Activated naive CD4-positive, alpha-beta T cell treated with Interleukin-2 at 50 U/mL for 16 hours (primary cell): ENCODE measurements at places on chromosomes 3 and 15.

DNA sequence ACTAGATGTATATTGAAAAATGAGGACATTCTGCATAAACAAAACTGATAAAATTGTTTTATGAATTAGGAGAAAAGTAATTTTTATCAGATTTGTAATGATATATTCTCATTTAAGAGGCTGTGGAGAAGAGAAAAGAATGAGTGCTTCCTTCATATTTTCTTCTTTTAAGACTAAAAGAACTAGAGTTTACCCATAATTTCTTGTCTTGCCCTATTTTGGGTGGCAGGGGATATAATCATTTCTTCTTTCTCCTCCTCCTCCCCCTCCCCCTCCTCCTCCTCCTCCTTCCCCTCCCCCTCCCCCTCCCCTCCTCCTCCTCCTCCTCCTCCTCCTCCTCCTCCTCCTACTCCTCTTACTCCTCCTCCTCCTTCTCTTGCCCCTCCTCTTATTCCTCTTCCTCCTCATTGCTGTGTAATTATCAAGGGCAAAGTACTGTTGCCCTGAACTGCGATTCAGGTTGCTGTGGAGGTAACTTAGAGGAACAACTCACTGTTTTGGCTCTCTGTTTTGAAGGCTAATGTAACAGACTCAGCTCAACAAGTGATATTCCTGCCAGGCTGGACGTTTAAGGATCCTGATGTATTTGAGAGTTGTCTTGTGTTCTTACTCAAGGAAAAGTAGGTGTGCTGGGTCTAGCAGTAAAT is 555.4 kb downstream of the AGBL1 start:
- no peak for DNase-seq

GRCh38 chr3:9725775-9726515 is 5.6 kb upstream of the BRPF1 start:
- DNase-seq, result no peak

- DNase-seq, result no peak
These were observed 64.9 kb upstream of the ZBTB20 start for GRCh38 chr3:115211810-115212492.

DNA sequence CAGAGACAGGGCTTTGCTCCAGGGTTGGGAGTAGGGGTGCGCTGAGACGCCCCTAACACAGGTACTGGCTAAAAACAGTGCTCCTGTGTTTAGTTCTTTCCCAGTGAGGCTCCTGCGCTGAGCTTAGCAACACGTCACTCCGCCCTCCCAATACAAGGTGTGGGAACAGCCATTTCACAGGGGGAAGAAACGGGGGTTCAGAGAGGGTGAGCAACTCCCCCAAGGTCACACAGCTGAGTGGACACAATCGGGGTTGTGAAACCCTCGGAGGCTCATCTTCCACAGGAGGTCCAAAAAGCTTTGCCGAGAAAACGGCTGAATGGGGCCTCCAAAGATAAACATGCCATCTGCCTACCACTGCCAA is 628 bp downstream of the PRRT3 start:
- no peak for DNase-seq

DNA sequence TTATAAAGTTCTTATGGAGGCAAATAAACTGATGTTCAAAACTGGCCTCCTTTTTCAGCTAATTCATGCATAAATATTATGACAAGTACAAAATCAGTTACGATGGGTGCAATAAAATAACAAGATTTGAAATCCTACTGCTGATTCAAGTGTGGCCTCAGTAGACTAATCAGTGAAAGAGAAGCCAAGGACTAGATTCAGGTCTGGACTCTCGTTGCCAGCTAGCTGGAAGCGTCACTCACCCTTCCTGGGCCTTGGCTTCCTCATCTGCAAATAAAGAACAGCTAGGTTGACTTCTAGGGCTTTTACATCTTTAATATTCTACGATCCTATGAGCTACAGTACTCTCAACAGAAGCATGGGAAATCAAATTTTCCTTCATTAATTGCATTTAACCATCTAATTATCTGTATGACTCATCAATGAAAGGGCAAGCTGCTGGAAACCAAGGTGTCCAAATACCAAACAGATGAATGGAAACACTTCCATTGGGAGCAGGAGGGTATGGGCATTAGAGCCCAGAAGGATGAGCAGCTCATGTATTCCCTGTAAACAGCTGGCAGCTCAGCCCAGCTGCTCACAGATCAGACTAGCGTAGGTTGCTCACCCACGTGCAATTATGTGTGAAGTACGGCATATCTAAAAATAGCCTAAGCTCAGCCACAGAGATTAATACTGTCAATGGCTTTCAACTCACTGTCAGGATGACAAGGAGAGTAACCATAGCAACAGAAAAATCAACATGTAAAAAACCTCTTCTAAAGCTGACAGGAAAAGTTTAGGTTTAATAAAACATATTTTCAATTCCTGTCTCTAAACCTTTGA is 294.8 kb downstream of the PLCL2 start:
- DNase-seq, result no peak

DNA sequence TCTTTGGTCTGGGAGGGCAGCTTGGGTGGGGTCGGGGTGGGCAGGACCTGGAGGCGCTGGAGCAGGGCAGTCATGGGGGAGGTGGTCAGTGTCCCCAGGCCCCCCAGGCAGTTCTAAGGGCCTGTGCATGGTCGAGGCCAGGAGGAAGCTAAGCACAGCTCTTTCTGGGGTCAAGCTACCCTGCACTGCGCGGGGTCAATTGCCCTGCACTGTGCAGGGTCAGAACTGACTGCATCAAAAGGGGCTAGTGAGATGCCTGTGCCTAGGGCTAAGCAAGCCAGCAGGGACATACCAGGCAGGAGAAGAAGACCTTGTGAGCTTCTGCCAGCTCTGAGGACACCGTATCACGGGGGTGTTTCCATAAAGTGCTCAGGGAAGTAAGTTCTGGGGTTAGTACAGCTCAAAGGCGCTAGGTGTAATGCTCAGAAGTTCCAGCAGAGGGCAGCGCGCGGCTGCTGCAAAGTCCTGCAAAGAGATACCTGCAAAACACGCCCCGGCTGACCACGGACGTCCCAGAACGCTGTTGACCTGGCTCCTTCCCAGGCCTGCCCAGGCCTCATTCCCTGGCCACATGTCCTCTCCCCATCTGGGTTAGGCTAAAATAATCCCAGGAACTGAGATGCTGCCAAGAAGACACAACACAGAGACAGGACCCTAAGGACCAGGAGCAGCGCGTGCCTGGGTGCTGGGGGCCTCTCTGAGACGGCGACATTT is 18.8 kb upstream of the IQSEC1 start:
- peak; percentile 81 for DNase-seq

DNA sequence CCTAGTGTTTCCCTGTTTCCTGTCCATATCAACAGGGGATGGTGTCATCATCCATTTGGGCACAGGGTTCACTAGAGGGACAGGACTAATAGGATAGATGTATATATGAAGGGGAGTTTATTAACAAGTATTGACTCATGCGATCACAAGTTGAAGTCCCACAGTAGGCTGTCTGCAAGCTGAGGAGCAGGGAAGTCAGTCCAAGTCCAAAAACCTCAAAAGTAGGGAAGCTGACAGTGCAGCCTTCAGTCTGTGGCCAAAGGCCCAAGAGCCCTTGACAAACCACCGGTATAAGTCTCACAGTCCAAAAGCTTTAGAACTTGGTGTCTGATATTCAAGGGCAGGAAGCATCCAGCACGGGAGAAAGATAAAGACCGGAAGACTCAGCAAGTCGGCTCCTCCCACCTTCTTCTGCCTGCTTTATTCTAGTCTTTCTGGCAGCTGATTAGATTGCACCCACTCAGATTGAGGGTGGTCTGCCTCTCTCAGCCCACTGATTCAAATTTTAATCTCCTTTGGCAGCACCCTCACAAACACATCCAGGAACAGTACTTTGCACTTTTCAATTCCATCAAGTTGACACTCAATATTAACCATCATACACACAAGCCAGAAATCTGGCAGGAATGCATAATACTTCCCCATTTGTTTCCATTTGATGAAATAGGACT is 43.4 kb downstream of the CD200 start:
- no peak for DNase-seq

- no peak for DNase-seq
These were observed 364.1 kb downstream of the CGGBP1 start for GRCh38 chr3:87694678-87695077.

- no peak for DNase-seq
These were observed 47.0 kb downstream of the RPLP1 start for GRCh38 chr15:69499521-69500211.

DNA sequence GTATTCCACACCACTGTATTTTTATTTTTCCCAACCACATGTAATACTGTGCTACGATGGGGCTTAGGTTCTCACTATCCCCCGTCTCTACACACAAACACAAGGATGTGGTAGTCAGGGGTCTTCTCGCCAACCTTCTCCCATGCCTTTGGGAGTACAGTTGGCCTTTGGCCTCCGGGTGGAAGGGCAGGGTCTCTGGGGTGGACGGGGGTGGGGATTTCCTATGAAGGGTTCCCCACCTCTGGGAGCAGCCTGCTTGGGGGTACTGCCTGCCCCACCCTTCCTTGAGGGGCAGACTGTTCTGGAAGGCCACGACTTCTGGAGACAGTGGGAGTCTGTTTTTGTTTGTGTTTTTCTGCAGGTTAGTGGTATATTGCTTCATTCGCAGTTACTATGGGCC is 21.3 kb upstream of the RAD18 start:
- no peak for DNase-seq

- no peak for DNase-seq
These were observed 360.8 kb downstream of the CHST2 start for GRCh38 chr3:143480344-143480743.

GRCh38 chr15:68100194-68100593 is 46.1 kb downstream of the PIAS1 start:
- DNase-seq, result no peak

DNA sequence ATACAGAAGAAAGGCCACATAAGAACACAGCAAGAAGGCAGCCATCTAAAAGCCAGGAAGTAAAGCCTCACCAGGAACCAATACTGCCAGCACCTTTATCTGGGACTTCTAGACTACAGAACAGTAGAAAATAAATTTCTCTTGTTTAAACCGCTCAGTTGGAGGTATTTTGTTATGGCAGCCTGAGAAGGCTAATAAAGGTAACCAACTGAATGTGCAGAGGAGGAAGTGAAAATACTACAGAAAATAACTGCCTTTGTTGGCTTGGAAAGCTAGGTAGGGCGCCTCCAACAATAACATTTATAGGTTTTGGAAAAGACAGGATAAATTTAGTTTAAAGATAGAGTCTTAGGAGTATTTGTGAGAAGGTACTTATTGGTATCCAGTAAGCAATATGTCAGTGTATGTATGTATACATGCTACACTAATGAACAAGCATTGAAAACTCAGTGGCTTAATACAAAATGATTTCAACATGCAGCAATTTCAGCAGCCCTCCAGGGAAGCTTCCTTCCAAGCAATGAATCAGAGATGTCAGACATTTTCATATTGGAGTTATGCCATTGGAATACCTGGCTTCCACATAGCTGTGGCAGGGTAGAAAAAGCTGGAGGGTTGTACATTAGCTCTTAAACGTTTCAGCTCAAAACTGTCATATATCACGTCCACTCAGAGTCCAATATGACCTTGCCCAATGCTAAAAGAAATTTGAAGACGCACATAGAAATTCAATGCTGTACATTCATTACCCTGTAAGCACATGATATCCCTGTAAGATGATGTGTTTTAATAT is 48.9 kb downstream of the ZBBX start:
- DNase-seq, result no peak

DNA sequence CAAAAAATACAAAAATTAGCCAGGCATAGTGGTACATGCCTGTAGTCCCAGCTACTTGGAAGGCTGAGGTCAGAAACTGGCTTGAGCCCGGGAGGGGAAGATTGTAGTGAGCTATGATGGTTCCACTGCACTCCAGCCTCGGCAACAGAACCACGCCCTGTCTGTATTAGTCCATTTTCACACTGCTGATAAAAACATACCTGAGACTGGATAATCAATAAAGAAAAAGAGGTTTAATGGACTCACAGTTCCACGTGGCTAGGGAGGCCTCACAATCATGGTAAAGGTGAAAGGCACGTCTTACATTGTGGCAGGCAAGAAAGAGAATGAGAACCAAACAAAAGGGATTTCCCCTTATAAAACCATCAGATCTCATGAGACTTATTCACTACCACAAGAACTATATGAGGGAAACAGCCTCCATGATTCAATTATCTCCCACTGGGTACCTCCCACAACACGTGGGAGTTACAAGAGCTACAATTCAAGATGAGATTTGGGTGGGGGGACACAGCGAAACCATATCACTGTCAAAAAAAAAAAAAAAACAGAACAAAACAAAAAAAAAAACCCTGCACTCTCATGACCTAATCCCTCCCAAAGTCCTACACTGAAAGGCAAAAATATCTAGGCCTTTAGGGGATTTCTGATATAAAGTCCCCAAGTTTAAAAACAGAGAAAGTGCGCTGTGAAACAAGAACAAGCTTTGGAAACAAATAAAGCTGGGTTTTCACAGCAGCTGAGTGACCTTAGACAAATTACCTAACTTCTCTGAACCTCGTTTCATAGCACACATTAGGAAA is 224.7 kb downstream of the IGSF11 start:
- no peak for DNase-seq

DNA sequence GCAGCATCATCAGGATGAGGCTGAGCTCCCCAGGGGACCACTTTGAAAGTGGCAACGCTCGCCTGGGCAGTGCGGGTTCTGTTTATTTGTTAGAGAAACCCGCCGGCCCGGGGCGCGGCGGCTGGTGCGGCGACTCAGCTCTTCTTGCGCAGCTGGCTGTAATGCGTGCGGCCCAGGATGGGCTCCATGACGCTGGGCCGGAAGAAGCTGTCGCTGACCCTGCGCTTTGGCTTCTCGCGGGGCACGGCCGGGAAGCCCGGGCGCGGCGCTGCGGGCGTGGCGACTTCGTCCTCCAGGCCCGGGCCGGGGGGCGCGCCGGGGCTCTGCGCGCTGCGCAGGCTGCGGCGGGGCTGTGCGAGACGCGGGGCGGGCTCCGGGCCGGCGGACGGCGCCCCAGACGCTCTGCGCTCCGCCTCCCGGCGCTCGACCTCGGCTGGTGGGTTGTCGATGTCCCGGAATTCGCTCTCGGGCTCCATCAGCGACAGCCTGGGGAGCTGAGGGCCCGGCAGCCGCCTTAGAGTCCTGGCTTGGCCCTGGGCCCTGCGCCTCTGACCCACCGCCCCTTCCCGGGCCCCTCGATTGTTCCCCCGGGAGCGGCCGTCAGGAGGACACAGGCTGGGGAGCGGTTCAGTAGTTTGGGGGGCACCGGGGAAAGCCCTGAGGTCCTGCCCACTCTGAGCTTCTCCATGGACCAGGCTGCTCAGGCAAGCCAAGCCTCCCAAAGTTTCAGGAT is 10.3 kb upstream of the KIF7 start:
- no peak for DNase-seq

DNA sequence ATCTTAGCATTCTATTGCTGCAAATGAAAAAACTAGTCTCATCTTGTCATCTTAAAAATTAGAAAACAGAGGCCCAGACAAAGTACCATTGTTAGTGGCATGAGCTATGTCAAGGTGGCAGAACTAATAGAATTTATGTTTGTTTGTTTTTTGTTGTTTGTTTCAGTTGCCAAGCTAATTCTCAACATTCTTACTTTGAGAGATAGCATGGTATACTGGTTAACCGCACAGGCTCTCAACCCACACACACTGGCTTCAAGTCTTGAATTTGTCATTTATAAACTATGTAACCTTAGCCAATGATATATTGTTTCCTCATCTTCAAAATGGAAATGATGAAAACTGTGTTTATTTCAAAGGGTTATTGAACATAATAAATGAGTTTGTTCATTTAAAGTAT is 367.6 kb upstream of the PLSCR5 start:
- no peak for DNase-seq

GRCh38 chr15:48833526-48834239 is 22.8 kb upstream of the CEP152 start:
- no peak for DNase-seq
